ENCODE measurements at places on chromosomes 7 and 10.

DNA sequence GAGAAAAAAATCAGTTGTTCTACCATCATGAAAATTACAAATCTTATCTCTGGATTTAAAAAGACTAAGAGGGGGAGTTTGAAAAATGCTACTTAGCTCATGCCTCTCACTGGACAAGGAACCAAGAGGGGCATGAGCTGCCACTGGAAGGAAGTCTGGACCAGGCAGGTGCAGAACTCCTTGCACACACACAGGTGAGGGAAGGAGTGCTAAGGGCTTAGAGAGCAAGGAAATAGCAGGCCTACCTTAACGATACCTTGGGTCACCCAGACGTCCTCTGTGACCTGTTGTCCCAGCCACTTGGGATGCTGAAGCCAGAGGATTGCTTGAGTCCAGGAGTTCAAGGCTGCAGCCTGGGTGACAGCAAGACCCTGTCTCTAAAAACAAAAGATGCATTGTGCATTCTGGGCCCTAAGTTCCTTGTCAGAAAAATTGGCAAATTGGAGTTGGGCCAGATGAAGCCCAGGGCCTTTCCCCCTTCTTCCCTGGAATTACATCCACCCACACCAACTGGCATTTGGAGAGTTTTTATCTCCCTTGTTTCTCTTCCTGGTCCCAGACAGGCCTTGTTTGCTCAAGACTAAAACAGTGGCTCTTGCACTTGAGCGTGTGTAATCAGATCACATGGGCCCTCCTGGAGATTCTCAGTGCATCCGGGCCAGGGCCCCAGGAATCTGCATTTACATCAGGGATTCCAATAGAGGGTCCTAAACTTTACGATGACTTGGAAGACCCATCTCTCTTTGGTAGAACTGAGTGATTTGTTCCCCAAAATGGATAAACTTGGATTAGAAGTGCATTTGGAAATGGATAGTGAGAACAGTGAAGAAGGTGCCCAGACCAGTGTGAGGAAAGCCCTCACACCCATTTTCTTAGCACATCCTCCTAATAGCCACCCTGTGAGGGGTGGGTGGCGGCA, 3.0 kb downstream of the DDIT4 start:
- peak; percentile 16 for DNase-seq

- DNase-seq: no peak
Observed at GRCh38 chr10:24343686-24344085, 134.7 kb downstream of the KIAA1217 start.

DNA sequence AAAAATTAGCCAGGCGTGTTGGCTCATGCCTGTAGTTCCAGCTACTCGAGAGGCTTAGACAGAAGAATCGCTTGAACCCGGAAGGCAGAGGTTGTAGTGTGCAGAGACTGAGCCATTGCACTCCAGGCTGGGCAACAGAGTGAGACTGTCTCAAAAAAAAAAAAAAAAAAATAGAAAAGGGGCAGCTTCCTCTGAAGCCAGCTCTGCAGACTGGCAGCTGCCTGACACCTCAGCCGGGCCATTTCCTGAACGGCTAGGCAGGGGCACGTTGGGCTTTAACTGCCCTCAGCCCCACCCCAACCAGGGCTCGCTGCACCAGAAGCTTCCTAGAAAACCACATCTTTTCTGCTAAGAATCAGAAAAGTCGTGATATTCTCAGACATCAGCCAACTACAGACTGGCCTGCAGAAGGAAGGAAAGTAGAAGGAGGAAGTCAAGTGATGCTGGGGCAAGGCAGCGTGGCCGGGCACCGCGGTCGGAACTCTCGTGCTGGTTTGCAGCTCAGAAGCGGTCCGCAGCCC, 38.0 kb downstream of the PRKAG2 start:
- peak; percentile 88 for DNase-seq

DNA sequence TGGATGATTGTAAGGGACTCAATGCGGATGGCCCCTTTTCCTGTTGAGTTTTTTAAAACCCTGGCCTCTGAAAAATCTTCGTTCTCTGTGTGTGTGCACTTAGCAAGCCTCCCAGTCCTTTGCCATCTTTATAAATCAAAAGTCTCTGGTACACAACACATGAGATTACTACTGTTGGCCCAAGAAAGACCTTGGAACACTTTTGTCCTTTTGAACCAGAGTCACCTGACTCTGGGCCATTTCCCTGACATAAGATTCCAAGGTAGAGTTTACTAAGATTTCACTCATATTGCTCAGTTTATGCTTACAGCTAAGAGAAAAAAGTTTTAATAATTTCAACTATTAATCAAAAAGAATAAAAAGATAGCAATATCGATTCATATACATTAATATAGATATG, 64.7 kb upstream of the IFRD1 start:
- no peak for DNase-seq

- DNase-seq: no peak
Observed at GRCh38 chr7:121275204-121275603, 53.6 kb upstream of the WNT16 start.

- no peak for DNase-seq
Observed at GRCh38 chr10:62718585-62718984, 85.9 kb upstream of the ADO start.

GRCh38 chr7:27166531-27167505, 1.5 kb upstream of the HOXA9 start:
- DNase-seq: no peak

GRCh38 chr10:38072552-38072951, 21.6 kb upstream of the ZNF37A start:
- no peak for DNase-seq

GRCh38 chr10:72308320-72308987, 34.7 kb downstream of the DDIT4 start:
- no peak for DNase-seq

GRCh38 chr7:74365322-74366022, 76.3 kb downstream of the CLIP2 start:
- no peak for DNase-seq

GRCh38 chr7:36078816-36079360, 74.2 kb upstream of the EEPD1 start:
- DNase-seq: no peak

DNA sequence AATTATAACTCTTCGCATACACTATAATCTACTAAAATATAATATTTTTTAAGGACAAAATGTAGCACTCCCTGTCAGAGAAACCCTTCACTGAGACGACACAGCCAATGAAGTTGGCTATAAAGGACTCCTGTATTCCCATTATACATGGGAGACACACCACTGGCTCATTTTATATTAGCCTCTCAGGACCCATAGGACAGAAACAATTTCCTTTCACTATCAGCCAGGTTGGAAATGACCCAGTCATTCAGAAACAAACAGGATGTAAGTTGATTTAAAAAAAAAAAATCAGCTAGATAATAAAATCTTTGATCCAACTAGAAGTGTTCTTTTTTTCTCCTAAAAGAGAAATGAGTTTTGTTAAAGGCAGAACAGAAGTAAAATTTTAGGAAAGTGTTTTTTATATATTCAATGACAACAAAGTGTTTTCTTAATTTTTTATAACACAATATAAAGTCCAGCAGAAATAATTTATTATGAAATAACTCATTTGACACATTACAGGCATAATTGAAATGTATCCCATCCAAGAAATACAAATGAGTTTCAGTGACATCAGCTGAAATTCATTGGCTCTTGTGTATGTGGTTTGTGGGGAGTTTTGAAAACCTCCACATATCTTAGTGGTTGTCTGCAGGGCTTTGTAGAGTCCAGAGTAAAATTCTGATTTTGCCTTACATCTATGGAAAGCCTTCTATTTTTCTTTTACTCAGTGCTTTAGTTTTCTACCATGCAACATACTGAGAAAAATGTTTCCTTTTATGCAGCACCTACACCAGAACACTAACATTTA, 64.1 kb downstream of the CTTNBP2 start:
- DNase-seq: no peak

DNA sequence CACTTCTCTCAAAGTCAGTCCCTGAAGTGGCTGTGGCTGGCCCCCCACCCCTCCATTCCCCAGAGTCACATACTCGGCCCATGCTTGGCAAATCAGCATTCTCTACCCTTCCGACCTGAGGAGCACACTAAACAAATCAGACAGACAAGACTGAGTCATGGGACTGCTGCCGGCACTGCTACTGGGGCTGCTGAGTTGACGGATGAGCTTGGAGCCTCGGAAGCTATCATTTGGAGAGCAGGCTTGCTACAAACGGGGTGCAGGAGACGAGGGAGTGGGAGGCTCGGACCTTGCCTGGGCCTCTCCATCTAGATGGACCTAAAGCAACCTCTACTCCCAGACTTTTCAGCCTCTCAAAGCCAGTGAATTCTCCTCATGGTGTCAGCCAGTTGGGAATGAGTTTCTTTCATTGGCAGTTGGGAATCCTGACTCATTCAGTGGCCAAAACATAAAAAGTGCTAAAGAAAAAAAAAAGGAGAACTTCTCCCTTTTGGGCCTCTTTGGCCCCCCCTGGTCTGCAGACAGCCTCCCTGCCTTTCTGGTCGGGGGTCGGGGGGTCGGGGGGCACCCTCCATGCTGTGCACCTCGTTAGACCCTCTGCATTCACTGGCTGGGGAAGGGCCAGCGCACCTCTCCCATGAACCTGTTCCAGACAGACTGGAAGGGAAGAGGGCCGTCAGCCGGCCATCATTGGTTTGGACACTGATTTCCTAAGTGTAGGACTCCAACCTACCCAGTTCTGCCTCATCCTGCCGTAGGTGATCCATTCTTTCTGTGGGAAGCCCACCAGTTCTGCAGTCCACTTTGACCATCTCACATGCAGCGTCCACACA, 52.3 kb upstream of the COL13A1 start:
- DNase-seq: no peak

- no peak for DNase-seq
Observed at GRCh38 chr10:127046975-127047877, 142.0 kb downstream of the DOCK1 start.

DNA sequence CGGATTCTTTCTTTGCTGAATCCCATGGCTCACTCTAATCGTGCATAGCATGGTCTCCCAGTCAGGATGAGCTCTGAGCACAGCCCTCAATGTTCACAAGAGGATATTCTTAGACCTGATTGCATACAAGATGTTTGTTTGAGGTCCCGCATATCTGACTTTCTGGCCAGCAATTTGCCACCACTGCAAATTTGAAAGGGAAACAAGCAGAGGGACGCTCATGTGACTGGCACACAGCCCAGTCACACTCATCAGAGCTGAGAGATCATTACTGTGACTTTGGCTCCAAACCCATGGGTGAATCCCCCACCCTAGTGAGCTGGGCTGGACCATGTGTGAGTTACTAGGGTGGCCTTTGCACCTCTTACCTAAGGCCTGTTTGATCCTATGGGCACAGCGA, 9.9 kb downstream of the TAS2R41 start:
- DNase-seq: no peak

DNA sequence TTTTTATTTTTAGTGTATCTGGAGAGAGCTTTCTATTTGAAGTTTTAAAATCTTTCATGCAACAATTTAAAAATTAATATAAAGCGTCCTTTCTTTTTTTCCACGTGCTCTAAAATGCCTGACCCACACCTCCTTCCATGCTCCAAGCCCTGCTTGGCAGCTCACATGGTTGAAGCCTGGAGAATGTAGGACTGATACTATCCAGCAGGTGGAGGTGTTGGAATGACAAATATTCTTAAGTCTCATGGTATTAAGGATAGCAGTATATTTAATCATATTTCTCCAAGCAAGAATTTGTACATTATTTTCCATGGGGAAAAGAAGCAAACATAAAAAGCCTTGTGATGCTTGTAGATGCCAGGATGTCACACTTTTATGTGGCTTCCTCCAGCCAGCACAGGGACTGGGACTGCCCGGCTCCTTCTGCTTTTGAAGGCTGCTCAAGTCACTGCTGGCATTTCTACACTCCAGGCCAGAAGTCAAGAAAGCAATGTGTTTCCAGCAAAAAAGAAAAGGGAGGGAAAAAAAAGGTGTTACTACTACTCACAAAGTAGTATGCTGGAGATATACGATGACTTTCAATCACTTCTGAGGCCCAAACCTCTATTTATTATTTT, 49.7 kb downstream of the BZW2 start:
- DNase-seq: no peak

DNA sequence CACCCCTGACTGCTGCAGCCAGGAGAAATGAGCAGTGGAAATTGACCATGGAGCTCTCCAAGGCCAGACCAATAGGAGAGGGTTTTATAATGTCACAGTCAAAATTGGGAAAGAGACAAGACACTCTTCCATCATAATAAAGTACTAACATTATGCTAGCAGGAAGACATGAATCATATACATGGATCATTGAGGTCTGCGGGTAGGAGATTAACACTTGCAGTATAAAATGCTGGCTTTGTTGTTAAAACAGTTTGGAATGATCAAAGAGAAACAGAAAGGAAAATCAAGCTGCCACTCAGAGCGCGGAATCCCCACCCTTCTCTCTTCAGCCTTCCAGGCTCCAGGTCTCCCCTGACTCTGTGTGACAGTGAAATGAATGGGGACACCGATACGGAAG, 53.4 kb upstream of the CALN1 start:
- DNase-seq: no peak

GRCh38 chr7:48170506-48170905, 752 bp upstream of the ABCA13 start:
- DNase-seq: no peak

GRCh38 chr7:45974540-45975360, 53.7 kb upstream of the IGFBP3 start:
- DNase-seq: no peak

GRCh38 chr7:149627911-149628310, 130.3 kb upstream of the ZNF746 start:
- DNase-seq: no peak

- no peak for DNase-seq
Observed at GRCh38 chr10:108989976-108990375, 933.3 kb downstream of the XPNPEP1 start.

DNA sequence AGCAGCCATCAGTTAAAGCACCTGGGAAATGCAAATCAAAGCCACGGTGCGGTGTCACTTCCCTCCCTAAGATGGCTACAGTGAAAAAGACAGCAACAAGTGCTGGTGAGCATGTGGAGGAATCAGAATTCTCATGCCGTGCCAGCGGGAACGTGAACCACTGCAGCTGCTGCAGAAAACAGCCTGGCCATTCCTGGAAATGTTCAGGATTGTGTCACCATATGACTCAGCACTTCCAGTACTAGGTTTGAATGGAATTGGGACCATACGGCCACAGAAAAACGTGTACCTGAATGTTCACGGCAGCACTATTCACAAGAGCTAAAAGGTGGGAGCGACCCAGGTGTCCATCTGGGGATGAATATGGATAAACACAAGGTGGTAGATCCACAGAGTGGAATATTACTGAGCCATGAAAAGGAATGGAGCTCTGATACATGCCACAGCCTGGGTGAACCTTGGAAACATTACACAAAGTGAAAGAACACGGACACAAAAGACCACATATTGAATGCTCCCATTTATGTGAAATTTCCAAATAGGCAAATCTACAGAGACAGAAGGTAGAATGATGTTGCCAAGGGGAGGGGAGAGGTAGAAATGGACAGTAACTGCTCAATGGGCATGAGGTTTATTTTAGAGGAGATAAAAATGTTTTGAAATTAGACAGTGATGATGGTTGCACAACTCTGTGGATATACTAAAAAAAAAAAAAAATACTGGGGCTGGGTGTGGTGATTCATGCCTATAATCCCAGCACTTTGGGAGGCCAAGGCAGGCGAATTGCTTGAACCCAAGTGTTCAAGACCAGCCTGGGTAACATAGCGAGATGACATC, 61.6 kb downstream of the MICALL2 start:
- DNase-seq: no peak

GRCh38 chr7:50304911-50305582, 531 bp downstream of the IKZF1 start:
- peak; percentile 18 for DNase-seq

Measured in NK-92 treated with Interleukin-12 subunit alpha and Interleukin-12 subunit beta, amount 100 ng/mL, for 24 hours (cell line).